Upper lobe of right lung (tissue), 1 donor: ENCODE measurements at places on chromosomes 11 and 22. TPM values are rescaled to one million over a fixed set of nuclear protein-coding genes. Genes with fewer than 3 reads are reported as not detected.

- DNase-seq: no peak
Observed at GRCh38 chr11:100397401-100397800, 289.7 kb upstream of the ARHGAP42 start.

GRCh38 chr11:66281001-66281400 is 3.0 kb downstream of the CNIH2 start:
- no peak for DNase-seq

- DNase-seq: no peak
Observed at GRCh38 chr11:61725781-61726231, 26.6 kb upstream of the MYRF start.

GRCh38 chr11:57306940-57307565 is 17.7 kb downstream of the TNKS1BP1 start:
- no peak for DNase-seq

APOL5 gene
- not detected for total RNA-seq

GRCh38 chr11:61598886-61599868 is 18.3 kb upstream of the SYT7 start:
- DNase-seq: no peak

DNA sequence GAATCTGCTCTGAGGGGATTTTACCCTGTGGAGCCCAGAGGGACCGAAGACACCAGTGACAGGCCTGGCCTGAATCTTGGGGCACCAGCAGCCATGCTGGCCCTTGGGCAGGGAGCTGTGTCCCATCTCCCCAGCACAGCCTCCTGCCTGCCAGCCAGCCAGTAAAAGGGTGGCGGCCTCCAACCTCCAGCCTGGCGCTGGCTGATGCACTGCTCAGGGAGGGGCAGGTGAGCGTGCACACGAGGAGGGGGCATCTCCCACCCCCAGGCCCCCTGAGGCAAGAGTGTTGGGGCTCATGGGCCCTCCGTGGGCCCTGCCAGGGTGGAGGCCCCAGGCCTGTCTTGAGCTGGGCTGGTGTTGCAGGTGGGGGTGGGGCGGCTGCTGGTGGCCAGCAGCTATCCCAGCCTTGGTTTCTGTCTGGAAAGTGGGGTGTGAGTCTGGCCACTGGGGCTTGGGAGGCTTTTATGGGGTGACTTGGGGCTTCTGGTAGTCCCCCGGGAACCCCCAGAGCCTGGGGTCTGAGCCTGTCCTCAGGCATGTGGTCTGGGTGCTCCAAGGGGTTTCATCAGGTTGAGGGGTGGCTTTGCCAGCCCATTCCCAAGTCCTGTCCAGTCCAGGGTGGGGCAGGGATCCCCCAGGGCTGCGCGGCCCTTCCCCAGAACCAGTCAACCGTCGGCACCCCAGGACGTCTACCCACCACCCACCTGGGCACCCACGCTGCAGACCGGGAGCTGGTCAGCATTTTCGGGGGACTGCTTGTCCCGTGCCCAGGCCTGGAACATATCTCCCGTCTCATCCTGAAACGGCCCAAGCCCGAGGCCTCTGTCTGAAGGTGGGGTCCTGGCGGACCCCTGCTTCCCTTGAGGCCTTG is 17.8 kb downstream of the TSPAN4 start:
- DNase-seq: no peak

MUC2 gene
- not detected for total RNA-seq

CSRP3 gene
- not detected for total RNA-seq

DNA sequence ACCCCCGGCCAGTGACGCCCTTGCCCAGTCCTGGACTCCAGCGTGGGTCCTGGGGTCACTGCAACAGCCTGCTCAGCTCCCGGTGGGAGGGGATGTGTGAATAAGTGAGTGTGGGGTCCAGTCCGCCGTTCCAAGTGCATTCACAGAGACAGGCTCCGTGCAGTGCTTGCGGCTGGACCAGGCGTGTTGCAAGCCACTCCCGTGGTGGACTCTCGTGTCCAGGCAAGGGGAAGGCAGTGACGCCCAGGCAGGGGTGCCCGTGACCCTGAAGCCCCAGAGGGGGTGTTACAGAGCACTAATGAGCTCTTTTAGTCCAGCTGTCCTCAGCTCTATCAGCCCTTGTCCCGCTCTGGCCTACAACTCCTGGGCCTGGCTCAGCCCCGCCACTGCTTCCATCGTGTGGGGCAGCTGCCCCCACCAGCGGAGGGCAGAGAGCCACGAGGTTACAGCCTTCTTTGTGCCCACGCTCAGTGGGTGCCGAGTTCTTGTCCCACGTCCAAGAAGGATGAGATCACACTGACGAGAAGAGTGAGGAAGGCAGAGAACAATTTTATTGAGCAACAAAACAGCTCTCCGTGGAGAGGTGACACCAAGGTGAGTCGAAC is 1807.5 kb downstream of the LRRC4C start:
- DNase-seq: no peak

XKR3 gene
- not detected for total RNA-seq

GRCh38 chr11:59801160-59801706 is 9.3 kb downstream of the MRPL16 start:
- DNase-seq: no peak

GRCh38 chr22:38258895-38259294 is 13.9 kb downstream of the TMEM184B start:
- DNase-seq: no peak
